ENCODE measurements at places on chromosomes 5 and 9.
A peak's percentile ranks its signal among the peaks of the same experiment; 100 is the strongest.

DNA sequence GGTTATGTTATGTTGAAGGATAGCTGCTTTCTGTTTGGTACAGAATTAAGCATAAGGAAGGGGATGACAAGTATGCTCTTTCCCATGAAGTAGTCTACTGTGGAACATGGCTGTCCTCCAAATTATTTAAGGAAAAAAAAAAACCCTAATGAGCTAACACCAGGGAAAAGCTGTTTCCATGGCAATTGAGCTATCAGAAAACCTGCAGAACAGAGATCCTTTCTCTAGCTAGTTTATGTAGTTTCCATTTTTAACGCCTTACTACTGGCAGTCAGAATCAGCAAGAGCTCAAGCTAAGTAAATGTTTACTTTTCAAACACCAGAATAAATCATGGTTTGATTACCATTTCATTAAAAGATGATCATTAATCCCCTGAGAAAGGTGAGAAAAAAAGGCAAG is 287.4 kb upstream of the TARS1 start:
- ATAC-seq, result no peak

- ATAC-seq, result peak; percentile 18
Observed at GRCh38 chr5:108728566-108729241, 19.0 kb upstream of the FER start.

DNA sequence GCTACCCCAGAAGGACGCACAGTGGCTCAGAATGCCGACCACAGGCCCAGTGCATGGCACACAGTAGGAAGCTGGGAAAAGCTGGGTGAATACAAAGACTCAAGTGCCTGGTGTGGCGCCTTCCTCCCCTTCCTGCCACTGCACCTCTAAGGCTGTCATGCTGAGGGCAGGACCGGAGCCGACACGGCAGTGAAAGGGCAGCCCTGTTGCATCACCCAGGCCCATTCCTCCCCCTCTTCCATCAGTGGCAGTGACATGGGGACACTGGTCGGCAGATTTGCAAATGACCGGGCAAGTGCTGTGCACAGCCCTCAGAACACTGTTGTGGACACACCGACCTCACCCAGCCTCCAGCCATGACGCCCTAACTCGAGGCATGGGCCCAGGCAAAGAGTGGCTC is 84.0 kb downstream of the STK10 start:
- no peak for ATAC-seq

- ATAC-seq, result no peak
Observed at GRCh38 chr5:177162379-177162778, 28.8 kb downstream of the NSD1 start.

DNA sequence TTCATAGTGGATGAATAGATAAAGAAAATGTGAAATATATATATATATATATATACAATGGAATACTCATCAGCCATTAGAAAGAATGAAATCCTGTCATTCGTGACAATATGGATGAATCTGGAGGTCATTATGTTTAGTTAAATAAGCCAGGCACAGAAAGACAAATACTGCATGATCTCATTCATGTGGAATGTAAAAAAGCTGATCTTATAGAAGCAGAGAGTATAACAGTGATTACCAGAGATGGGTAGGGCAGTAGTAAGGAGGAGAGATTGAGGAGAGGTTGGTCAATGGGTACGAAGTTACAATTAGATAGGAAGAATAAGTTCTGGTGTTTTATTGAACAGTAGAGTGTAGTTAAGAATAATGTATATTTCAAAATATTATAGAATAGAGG is 19.7 kb upstream of the PCDHAC2 start:
- no peak for ATAC-seq

GRCh38 chr5:172733974-172734346 is 37.0 kb downstream of the DUSP1 start:
- peak; percentile 9 for ATAC-seq

- ATAC-seq, result no peak
Observed at GRCh38 chr9:33795819-33796218, 458 bp downstream of the PRSS3 start.

- peak; percentile 89 for ATAC-seq
Observed at GRCh38 chr5:9544502-9545135, 1.3 kb downstream of the SEMA5A start.

DNA sequence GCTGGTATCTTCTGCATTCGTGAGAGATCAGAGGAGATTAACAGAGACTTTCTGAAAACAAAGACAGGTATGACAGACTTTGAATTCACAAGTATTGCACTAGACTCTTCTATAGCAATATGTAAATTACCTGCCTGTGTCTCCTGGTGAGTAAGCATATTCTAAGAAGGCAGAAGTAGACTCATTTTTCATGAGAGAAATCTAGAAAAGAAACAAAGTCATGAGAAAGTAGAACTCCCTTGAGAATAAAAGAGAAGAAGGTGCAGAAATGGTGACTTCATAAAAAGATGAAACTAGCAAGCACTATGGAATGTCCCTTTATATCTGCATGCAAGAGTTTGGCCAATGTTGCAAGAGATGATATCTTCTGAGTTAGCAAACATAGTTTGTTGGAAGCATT is 419.8 kb downstream of the DMRT2 start:
- ATAC-seq, result no peak

GRCh38 chr5:148425808-148426207 is 42.0 kb downstream of the FBXO38 start:
- ATAC-seq, result no peak

DNA sequence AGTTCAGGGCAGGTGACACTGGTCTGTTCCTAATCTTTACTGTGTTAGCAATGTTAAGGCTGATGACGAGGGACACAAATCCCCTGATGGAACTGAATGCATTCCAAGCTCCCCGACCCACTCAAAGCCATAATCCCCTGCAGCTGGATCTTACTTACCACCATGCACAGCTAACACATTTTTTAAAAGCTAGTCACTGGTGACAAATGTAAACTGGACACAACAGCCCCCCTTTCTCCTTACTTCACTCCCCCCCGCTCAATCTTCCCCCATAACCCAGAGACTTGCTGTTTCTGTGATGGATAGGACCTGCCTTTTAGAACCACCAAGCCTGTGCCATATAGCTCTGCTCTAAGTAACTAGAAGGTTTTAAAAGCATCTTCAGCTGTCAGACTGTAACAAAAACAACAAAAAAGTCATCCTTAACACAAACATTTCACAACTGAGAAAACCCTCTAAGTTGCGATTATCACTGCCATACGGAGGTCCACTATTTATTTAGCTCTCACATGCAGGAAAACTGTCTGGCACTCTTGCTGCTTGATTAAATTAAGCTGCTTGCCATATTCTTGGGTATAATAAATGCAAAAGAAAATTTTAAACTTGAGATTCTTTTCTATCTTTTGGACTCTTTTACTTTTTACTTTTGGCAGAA is 44.4 kb downstream of the BNC2 start:
- ATAC-seq, result peak; percentile 27

DNA sequence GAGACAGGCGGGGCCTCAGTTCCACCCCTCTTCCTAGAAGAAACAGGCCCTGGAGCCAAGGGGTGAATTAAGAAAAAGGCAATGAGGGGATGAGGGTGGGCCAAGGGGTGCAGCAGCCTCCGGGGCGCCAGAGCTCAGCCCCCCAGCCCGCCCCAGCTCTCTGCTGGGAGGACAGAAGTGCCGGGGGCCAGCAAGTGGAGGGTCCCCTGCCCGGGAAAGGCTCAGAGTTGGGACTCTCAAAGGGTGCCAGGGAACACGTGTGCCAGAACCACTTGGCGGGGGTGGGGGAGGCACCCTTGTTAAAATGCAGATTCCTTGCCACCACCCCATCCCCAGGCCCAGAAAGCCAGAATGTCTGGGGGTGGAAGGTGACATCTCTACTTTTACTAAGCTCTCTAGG is 67.6 kb upstream of the BARHL1 start:
- no peak for ATAC-seq

DNA sequence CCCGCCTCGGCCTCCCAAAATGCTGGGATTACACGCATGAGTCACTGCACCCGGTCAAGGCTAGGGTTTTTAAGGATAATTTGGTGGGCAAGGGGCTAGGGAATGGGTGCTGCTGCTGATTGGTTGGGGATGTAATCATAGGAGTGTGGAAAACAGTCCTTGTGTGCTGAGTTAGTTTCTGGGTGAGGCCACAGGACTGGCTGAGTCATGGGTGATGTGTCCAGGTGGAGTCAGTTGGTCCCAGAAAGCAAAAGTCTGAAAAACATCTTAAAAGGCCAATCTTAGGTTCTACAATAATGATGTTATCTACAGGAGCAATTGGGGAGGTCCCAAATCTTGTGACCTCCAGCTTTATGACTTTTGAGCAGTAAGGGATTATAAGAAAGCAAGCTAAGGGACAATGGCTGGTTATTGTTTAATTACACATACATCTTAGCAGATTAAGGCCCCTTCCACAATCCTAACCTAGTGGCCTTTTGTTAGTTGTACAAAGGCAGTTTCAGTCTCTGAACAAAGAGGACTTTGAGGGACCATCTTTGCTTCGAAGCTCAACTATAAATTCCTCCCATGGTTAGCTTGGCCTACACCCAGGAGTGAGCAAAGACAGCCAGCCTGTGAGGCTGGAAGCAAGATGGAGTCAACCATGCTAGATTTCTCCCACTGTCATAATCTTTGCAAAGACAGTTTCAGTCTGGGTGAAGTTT is 5.5 kb upstream of the AOPEP start:
- no peak for ATAC-seq

DNA sequence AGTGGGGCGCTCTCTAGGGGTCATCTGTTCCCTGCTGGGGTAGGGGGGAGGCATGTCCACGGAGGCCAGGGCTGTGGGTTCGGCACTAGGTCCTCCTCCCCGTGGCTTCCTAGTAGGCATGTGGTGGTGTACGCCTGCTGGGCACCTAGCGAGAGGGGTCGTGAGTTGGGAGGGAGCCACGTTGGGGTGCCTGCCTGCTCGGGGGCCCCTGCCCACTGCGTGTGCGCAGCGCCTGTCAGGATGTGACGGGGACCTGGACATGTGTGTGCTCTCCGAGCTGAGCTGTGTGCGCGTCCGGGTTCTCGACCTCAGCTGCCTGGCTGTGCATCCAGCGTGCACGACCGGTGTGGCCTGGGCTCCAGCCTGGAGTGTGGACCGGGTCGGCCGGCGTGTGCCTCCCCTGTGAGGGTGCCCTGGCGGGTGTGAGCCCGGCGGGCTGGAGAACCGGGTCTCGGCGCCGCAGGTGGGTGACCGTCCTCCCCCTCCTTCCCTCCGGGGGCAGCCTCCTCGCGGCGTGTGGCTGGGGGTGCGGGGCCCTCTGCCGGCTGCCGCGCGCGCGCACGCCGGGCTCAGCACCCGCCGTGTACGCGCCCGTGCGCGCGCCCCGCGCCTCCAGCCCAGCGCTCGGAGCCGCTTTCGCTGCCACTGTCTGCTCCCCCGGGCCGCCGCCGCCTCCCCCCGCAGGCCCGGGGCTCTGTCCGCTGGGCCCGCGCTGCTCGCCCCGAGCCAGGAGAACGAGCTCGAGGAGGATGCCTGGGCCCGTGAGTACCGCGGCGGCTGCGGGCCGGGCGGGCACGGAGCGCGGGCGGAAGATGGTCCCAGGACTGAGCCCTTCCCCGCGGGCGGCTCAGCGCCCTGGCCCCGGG is at the start of gene PRR7:
TSS of gene PRR7 (plus strand) at position 615 of the 866 bp plus-strand sequence. CDS start 8,254 bp downstream, outside the sequence.
- peak; percentile 50 for ATAC-seq

- no peak for ATAC-seq
Observed at GRCh38 chr9:107890921-107891465, 401.4 kb upstream of the KLF4 start.

DNA sequence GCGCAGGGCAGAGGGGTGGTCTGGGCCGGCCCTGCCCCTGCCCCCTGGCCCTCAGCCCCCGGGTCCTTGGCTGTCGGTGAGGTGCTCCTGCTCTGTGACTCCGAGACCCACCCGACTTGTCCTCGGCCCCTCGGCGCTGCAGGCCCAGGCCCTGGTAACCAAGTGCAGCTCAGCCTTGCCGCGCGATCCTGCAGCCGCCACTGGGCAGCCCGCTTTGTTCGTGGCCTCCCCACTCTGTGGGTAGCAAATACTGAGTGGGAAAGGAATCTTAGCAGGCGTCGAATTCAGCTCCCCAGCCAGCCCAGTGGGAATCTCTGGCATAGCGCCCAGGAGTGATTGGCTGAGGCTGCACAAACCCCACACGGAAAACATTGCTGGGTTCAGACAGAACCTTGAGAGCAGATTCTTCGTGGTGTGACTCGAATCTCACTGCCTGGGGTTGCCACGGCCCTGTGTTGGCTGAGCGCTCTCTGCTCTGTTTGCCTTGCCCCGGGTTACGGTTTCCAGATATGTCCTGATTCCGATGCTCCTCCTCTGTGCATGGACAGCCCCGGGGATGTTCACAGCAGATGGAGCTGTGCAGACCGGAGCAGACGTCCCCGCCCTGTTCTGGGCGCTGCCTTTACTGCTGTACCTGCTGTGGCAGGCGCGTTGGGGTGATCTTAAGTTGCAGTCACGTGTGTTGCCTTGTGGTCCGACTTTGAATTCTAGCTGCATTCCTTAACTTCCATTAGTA is 13.4 kb upstream of the EXOC3 start:
- ATAC-seq, result peak; percentile 25

- ATAC-seq, result peak; percentile 9
Observed at GRCh38 chr9:130182381-130182909, 10.2 kb downstream of the NCS1 start.

DNA sequence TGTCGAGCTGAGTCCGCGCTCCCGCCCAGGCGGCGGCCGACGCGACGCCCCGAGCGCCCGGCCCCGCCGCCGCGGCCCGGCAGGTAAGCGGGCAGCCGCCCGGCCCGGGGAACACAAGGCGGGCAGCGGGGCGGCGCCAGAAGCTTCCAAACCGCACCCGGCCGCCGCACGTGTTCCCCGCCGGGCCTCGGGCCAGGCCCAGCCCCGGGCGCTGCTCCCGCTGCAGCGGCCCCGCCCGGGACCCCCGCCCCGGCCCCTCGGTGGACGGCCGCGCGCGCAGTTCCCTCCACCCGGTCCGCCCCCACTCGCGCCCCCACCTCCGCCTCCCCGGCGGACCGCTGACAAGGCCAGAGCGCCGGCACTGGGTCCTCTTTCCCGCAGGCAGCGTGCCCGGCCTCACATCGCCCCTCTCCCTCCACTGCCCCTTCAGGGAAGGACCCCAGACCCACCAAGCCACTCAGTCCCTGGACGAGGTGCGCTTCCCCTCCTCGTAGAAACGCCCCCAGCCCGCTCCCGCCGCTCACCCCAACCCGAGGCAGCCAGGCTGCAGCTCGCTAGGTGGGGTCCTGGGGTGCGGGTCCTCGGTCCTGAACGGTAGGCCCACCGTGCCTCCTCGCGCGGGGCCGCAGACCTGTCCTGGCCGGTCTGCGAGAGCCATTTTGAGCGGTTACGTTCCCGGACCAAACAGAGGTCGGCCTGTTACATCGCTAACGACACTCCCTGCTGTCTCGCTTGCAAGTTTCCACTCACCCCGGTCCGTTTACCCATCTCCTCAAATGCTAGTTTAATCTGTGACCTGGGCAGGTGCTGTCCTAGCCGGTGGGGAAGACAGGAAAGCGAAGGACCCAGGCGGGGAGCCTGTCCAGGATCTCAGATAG is 475 bp downstream of the WDR5 start:
- ATAC-seq, result peak; percentile 28
